ENCODE measurements at places on chromosomes 11 and 22.

DNA sequence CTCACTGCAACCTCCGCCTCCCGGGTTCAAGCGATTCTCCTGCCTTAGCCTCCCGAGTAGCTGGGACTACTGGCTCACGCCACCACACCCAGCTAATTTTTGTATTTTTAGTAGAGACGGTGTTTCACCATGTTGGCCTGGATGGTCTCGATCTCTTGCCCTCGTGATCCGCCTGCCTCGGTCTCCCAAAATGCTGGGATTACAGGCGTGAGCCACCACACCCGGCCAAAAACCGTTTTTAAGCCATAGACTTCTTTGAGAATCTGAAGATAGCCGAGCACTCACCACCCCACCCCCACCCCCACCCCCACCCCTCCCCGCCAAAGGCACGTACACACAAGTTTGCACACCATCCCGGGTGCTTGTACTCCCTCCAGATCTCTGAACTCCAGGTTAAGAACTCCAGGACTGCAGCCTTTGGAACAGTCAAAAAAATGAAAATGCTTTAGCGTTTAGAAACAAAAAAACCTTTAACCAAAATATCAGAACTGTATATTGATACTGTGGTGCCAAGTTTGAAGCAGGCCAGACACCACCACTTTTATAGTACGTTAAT is 1.5 kb downstream of the CRKL start:
- DNase-seq, result no peak

DNA sequence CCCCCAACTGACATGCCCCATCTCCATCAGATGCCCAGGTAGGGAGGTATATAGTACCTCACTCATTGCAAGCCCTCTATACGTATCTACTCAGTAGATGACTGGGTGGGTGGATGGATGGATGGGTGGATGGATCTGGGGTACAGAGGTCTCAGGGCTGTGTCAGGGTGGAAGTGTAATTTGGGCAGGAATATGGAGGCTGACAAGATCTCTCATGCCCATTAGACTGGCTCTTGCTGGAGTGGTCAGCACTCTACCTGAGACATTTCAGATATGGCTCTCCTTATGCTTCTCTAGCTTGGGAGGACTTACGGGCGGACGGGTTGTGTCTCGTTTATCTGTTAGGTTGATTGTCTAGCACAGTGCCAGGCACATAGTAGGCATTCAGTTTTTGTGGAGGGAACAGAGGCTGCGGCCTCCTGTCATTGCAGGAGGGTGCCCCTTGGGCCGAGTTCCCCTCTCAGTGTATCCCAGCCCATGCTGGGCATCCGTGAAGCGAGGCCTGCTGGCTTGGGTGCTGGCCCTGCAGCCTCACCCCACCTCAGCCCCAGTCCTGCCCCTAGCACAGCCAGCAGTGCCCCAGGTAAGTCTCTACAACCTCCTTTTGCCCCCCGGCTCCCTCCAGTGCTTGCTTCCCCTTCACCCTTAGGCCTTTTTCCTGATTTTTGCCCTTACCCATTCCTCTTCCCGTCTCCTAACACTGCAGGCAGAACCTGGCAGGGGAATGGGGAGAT is 13.7 kb downstream of the ROBO3 start:
- no peak for DNase-seq

GRCh38 chr22:27517361-27518155 is 284.0 kb downstream of the MN1 start:
- DNase-seq, result no peak

DNA sequence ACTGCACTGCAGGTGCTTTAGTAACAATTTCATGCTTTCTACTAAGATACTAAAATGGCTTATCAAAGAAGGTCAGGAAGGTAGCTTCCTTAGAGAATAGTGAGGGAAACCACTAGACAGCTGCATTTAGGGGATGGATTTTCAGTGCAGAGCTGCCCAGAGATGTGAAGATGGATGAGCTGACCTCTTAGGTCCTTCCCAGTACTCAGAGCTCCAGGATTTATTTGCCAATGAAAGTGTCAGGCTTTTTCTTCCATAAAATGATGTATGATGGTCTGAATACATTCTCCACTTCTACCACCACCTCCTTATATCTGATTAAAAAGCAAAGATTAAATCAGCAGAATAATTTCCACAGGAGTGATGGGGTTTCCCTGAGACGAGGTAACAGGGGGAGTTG is 35.0 kb downstream of the SC5D start:
- no peak for DNase-seq

DNA sequence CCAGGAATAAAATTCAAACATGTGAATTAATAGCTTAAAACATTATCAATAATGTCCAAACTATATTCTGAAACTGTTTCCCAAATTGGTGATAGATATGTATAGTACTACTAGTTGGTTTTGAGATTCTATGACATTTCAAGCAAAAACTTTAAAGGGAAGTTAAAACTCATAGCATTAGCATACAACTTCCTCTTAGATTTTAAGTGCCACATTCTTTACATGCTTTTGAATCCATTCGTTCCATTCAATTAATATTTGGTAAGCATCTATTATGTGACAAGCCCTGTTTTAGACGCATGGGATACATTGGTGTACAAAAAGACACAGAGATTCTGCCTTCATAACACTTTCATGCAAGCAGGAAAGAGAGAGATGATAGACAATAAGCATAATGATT is 8.9 kb downstream of the PATL1 start:
- no peak for DNase-seq

DNA sequence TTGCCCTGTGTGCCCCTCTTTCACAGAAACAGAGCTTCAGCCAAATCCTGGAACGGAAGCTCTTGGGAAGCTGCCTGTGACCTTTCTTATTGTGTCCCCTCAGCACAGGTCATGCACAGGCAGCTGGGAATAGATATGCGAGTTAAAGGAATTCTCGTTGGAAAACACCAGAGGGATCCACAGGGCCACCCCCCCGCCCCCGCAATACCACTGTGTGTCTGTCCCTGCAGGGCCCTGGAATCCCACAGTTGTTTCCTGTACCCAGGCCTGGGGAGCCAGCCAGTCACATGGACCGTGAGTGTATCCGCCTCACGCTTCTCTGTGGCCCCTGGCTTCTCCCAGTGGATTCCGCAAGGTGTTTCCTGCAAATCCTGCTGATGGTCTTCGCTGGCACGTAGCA is 29.0 kb downstream of the TIMP3 start:
- DNase-seq, result no peak

DNA sequence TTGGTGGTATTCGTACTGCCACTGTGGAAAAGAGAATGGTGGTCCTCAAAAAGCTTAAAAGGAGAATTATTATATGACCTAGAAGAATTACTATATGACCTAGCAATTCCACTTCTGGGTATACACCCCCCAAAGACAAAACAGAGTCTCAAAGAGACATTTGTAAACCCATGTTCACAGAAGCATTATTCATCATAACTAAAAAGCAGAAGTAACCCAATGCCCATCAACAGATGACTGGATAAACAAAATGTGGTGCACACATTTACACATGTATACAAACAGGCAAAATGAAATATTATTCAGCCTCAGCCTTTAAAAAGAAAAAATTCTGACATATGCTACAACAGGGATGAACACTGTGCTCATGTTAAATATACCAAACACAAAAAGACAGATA is 89.4 kb downstream of the ARHGAP32 start:
- DNase-seq, result no peak

DNA sequence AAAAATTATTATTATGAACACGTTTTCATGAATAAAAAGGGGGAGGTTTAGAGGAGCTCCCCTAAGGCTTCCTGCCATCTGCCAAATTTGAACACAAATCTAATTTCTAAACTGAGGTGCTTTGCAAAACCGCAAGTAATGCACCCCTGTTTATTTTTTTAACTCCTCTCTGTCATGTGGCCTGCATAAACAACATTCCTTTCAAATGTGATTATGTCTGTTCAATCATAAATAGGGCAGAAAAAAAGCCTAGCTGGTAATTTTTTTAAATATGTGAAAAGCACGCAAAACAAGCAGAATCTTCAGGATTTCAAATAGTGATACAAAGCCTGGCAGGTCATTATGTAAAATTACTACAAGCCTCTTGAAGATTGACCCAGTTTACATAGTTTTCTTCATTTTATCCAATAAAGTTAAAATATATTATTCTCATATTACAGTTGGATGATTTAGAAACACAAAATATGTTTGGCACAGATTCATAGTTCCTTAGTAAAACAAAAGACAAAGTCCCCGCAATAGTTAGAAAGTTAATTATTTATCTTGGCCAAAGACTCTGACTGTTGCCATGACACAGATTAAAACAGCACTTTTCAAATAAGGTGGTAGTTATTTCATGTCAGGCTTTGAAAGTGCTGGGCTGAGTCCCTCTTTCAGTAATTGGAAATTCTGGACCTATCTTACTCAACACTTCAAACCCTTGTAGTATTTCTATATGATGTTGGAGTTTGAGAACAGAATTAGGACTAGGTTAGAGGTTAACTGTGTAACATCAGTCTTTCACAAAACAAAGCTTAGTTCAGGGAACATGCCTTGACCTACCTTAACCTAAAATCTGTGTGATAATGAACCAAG is 200.3 kb upstream of the MPPED2 start:
- no peak for DNase-seq

DNA sequence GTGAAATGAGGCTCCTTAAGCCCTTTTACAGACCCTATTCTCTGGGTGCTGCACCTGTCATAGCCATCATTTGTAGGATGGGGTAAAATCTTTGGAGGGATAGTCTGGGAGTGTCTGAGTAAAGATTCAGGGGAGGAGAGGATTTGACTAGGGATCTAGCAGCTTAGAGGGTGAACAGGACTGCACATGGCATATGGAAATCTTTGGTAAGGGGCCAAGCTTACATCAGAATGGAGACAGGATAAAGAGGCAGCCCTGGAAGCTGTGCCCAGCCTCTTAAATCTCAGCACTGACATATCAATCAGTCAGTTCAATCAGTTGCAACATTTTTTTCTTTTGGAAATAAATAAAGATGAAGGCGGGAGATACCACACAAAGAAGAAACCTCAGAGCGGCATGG is 301.8 kb upstream of the CADM1 start:
- no peak for DNase-seq

DNA sequence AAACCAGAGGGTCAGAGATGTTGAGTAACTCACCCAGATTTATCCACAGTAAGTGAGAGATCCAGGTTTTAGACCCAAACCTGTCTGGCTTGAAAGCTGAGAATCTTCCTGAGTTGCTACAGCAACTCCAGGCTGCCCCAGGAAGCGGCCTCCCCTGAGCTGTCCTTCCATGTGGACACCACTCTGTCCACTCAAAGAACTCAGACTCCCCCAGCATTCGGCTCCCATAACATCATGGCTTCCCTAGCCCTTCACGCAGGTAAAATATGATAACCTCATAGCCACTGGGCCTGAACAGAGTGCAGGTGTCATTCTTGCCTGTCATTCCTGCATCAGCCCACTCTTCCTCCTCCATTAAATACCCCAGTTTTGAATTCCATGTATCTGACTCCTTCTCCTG is 657.8 kb downstream of the TBC1D22A start:
- DNase-seq, result no peak

GRCh38 chr22:44625981-44626687 is 75.9 kb upstream of the PRR5 start:
- DNase-seq, result peak; percentile 34

DNA sequence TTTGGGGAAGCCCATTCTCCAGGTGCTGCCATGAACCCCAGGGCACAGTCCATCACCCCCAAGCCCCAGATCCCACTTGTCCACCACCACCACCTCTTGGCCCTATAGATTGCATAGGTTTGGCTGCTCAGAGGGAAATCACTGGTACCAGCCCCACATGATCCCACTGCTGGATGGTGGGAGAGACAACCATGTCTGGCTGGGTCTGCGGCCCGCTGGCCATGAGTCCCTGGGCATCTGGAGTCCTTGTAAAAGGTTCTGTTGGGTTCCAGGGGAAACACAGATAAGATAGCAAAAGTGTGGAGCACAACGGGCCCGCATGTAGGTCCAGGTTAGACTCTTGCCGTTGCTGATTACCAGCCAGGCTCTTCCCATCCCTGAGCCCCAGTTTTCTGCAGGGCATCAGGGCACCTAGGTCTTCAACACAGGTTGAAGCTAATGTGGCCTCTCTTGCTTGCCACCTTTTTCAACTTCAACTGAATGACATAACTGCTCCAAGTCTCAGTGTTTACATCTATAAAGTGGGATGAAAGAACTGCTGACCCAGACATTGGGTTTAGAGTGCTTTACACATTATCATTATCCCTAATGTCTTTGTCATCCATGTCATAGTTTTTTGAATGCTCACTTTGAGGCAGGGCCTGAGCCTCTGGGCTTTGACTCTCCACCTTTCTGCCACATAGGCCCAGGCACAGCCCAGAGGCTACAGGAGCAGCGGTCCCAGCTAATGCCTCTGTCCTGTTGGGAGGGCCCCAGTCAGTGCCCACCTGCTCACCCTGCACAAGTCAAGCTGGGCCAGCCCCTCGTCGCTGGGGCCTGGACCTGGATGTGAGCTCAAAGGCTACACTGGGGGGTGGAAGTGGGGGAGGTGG is 1.0 kb upstream of the TANGO2 start:
- no peak for DNase-seq

DNA sequence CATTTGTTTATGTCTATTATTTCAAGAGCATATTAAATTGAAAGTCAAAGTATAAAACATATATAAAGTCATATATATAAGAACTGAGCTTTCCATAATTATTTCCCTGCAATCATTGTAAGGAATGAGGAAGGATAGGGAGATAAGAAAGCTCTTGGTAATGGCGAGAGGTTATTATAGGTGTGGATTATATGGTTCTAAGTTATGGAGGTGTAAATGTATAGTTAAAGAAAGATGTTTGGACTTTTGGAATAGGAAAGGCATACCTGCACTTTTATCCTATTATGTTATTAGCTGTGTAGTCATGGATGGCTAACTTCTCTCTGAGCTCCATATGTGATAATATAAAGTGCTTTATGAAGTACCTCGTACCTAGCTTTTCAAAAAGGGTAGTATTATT is 127.6 kb downstream of the LUZP2 start:
- no peak for DNase-seq

- DNase-seq, result no peak
Observed at GRCh38 chr11:313304-313786, 495 bp upstream of the IFITM1 start.

DNA sequence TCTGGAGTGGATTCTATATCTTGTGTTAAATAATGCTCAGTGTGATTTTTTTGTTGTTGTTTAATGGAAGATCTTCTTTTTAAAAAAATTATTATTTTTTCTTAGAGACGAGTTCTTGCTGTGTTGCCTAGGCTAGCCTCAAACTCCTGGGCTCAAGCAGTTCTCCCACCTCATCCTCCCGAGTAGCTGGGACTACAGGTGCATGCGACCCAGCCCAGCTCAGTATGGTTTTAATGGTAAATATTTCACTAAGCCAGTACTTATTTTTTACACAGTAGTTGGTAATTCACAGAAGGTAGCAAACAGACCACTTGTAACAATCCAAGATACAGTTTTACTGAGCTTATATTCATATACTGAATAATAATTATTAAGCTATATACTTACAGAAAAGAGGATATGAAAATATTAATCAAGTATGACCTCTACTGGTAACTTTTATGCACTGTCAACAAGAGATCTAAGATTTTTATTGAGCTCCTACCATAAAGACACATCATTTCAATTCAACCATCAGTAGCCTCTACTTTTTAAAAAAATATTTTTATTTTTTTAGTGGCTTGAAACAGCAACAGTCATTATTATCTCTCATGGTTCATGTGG is 6.1 kb upstream of the CD59 start:
- DNase-seq, result no peak
